Liver (tissue), 10 donors: ENCODE measurements at places on chromosomes 1 and 21.
A peak's percentile ranks its signal among the peaks of the same experiment; 100 is the strongest.

GRCh38 chr1:94045465-94046056, 75.4 kb downstream of the ABCA4 start:
- peak; percentile 68 for DNase-seq

- DNase-seq, result no peak
Measured at GRCh38 chr1:190904091-190904695, 426.5 kb upstream of the BRINP3 start.

DNA sequence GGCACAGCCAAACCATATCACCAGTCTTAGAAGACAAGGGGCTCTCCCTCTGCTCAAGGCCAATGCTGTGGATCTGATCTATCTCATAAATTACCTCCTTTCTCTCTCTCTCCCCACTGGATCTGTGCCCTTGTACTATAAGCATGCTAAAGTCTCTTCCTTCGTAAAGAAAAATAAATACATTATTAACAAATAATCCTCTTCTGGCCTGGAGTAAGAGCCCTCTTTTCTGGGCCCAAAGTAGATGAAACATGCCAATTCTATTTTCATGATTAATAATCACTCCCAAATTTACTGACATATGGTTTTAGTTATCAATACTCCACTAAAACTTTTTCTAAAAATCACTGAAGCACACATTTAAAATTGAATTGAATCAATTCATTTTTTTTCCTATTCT, 889.7 kb downstream of the ADGRL2 start:
- no peak for DNase-seq

GRCh38 chr21:21200103-21200938, 202.1 kb downstream of the NCAM2 start:
- DNase-seq, result no peak

DNA sequence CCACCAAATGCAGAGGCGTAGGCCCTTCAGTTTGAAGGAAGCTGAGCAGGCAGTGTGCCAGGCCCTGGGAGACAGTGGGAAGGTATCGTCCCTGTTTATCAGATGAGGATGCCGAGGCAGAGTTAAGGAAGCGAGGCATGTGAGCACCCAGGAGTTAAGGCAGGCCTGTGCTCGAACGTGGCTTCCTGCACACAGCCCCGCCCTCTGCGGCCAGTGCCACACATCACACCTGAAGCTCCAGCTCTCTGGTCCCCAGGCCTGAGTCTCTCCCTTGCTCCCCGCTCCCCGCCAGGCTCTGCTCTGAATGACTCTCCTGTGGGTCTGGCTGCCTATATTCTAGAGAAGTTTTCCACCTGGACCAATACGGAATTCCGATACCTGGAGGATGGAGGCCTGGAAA, 32.1 kb downstream of the EPHX1 start:
- DNase-seq, result no peak

GRCh38 chr1:53410100-53410541, 49.1 kb upstream of the DMRTB1 start:
- no peak for DNase-seq

DNA sequence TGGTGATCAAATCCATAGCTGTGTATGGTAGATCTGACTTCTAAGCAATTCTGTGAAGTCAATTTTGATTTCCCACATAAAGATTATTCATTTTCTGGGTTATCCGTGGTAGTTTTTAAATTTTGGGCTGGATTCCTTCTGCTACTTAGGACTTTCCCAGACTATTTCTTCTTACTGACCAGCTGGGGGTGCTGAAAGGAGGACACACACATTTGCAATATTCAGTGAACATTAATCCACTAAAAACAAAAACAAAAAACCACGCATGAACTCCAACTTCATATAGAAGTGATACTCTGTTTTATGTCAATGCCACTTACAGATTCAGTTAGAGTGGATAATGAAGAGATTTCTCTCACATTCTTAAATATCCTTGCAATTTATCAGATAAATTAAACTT, 105.4 kb downstream of the KCTD3 start:
- DNase-seq, result no peak

DNA sequence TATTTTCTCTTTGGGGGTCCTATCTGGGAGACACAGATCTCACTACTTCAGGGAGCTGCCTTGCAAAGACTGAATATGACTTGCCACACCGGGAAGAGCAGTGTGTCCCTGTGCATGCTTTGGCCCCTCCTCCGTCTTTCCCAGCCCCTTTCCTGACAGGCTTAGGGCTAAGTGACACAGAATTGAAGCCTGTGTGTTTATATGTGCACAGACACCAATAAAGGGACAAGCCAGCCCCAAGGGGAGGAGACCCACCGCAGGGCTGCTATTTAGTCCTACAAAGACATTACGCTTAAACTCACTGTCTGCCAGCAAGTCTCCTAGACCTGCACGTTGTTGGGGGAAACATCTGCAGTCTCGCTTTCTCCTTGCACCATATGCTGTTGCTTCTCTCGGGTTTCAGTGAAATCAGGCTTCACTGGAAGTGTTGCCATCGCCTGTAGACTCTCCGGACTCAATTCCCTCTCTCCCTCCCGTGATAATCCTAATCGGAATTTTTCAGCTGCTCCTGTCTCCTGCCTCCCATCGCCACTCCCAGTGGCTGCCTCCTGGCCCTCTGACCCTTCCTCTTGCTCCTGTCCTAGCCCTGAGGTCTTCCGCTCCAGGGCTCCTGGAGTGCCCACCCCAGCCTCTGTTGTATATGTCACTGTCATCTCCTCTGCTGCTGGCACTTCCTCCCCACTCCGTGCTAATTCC, 58.5 kb upstream of the LRRC53 start:
- DNase-seq, result no peak

- DNase-seq, result no peak
Measured at GRCh38 chr1:63730211-63730610, 43.6 kb upstream of the ROR1 start.

DNA sequence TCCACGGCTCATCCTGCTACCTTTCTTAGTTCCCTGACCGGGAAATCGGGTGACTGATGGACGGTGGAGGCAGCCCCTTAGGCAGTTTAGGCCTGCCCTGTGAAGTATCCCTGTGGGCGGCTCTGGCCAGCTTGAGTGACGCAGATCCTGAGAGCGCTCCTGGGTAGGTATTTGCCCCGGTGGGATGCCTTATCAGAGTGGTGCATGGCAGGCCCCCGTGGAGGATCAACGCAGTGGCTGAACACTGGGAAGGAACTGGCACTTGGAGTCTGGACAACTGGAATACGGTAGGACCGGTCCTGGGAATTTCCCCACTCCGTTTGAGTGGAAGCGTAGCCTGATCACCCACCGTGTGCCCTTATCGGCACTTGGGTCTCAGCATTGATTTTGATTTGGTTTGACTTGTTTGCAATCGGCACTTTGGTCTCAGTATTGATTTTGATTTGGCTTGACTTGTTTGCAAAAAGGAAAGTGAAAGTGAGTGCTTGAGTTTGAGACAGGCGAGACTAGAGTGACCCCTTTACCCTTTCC, 15.2 kb downstream of the PLA2G2F start:
- no peak for DNase-seq

DNA sequence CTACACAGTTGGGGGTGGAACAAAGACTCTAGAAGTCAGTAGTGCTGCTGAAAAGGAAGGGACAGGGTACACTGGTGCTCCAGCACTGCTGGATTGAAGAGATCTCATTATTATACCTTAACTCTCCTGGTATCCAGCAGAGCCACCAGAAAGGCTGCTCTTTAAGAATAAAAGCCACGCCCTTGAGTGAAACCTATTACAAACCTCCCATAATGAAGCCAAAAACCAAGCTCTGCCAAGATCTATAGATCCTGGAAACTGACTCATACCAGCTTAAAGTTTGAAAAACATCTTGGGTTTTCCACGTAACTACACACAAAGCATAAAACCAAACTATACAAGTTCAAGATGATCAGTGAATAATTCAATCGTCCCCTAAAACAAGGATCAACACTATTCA, 38.0 kb downstream of the ADSS2 start:
- no peak for DNase-seq

- no peak for DNase-seq
Measured at GRCh38 chr1:229124116-229124515, 146.8 kb upstream of the RAB4A start.

- no peak for DNase-seq
Measured at GRCh38 chr1:96475903-96476302, 245.7 kb upstream of the PTBP2 start.

- no peak for DNase-seq
Measured at GRCh38 chr1:41503538-41504113, 19.1 kb upstream of the EDN2 start.

DNA sequence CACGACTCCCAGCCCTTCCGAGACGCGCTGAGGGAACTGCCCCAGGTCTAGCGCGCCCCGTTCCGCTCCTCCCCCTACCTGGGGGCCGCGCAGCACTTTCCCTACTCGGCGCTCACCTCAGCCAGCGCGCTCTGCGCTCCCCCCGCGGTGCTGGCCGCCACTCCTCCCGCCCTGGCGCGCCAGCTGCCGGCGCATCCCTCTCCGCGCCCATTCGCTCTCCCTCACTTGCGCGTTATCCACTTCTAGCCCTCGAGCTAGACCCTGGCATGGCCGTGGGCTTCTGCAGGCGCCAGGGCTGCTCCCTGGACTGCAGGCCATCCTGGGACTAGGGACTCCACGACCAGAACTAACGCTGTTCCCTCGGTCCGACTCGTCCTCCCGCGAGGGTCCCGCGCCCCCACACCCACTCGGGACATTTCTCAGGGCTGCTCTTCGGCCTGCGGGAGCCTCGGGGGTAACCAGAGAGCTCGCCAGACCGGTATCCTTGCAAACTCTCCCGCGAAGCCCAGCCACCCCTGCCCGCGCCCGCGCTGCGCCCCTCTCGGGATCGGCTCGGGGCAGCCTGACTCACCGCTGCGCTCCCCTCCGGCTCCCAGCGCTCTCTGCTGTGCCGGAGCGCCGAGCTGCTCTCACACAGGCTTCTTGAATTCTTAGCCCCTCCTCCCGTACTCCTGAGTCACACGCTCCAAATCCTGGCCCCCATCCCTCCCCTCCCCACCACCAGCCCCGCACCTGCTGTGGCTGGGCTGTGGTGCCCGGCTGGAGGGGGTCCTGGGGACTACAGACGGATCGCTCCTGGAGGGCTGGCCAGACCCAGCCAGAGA, at the start of gene NGF:
Gene NGF, minus strand, starts transcription at position 617 of the 824 bp plus-strand sequence. CDS start 51,454 bp downstream, outside the sequence.
- DNase-seq, result no peak

DNA sequence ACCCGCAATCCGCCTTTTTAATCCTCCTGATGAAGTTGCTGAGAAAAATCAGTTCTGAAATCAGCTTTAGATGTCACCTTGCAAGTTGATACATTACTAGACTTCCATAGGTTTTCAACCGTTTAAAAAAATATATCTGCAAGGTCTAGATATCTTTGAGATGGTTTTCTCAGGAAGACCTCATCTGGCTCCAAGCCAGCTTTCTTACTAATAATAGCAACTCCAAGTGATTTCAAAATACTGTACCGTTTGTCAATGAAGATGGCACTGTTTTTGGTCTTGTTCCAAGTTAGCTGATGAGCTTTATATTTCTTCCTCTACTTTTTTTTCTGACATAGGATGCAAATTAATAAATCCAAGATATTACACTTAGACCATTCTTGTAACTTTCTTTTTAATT, 40.3 kb downstream of the LRRC8C start:
- DNase-seq, result no peak

DNA sequence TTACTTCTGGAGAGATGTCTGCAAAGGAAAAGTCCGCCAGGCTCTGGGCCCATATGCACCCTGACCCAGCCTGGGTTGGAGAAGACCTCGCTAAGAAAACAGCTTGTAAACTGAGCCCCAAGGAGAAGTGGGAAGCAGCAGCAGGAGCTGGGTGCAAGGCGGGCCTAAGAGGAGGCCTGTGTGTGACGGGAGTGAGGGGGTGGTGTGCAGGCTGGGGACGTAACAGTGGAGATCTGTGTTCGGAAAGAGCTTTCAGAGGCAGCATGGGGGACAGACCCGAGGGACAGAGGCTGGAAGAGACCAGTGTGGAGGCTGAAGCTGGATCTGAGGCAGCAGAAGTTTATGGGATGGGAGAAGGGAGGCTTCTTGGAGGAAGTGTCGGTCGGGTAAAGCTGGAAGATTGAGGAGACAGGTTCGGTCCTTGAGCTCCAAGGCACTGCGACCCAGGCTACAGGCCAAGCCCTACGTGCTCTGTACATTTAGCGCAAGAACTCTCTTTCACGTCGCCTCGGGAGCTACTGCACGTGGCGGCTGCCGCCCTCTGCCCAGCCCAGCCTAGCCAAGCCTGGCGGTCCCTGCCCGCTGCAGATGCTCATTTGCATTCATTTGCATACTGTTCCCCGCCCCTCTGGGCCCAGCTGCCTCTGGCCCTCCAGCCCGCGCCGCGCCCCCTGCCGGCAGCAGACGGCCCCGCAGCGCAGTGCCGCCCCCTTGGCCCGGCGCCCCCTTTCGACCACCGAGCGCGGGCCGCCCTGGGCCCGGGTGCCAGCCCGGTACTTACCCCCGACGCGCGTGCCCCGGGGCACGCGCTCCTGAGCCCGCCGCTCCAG, 6.3 kb downstream of the HPCA start:
- no peak for DNase-seq

DNA sequence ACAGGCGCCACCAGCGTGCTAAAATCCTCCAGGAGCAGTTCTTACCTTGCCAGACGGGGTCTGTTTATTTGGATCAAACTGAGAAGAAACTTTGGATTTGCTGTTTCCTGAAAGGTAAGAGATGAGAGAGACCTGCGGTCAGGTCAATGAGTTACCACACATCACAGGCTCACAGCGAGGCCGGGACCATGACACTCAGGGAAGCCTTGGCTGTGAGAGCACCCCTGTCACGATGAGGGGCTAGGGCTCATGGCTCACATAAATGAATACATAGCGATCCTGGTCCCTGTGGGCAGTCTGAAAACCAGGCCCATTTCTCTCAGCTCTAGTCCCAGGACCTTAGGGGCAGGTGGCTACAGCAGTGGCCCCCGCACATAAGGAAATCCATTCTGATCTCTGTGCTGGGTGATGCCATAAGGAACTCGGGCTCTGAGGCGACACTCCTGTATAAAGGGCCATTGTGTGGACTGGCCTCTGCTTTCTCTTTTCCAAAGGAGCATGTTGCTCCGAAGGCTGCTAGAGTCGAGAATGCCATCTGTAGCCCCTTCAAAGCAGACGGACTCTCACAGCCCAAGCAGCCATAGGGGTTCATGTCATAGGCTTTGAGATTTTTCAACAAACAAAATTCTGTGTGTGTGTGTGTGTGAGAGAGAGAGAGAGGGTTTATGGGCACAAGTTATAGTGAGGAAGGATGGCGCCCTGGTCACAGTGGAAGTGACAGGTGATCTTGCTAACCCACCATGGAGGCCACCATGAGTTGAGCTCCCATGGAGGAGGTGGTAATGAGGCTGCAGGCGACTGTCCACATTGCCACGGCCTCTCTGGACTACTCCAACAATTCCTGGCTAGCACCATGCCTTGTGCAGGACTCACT, 9.0 kb upstream of the SRM start:
- no peak for DNase-seq

GRCh38 chr1:178506669-178507068, 6.2 kb upstream of the TEX35 start:
- DNase-seq, result no peak

- DNase-seq, result no peak
Measured at GRCh38 chr1:173195596-173196088, 11.5 kb downstream of the TNFSF4 start.

- no peak for DNase-seq
Measured at GRCh38 chr1:109368464-109368863, 29.3 kb downstream of the SORT1 start.
